Epithelial cell of alveolus of lung (primary cell): ENCODE measurements at places on chromosomes 2 and 18. TPM values are rescaled to one million over a fixed set of nuclear protein-coding genes. Genes with fewer than 3 reads are reported as not detected.

Gene ADD2
- 0.88 and 1.4 TPM in 2 replicates for total RNA-seq

Gene MAPK4
- total RNA-seq: under 0.01 and 0.16 TPM in 2 replicates

Gene CCDC142
- 8.4 and 9.8 TPM in 2 replicates for total RNA-seq

Gene DAW1
- total RNA-seq: 0.32 and 1.8 TPM in 2 replicates

Gene PLEK
- not detected in 2 replicates for total RNA-seq

Gene NDUFS1
- total RNA-seq: 41.3 and 89.9 TPM in 2 replicates

Gene GBX2
- total RNA-seq: 0.78 TPM in 1 of 2 replicates, not detected in the other

Gene FOXI3
- total RNA-seq: not detected in 2 replicates

Gene MPP4
- 4.3 TPM in 1 of 2 replicates, not detected in the other for total RNA-seq

Gene TMEM247
- not detected in 2 replicates for total RNA-seq

Gene EPB41L3
- total RNA-seq: 19.7 and 44.6 TPM in 2 replicates

Gene CDCA7
- 9.0 and 17.3 TPM in 2 replicates for total RNA-seq

Gene AQP12A
- total RNA-seq: not detected in 2 replicates

Gene FSIP2
- 0.13 and 0.24 TPM in 2 replicates for total RNA-seq

Gene IAH1
- total RNA-seq: 71.5 and 76.7 TPM in 2 replicates

Gene LINC00305
- total RNA-seq: not detected in 2 replicates

Gene IL1A
- 0.24 and 14.7 TPM in 2 replicates for total RNA-seq

Gene PLB1
- 1.0 TPM in 1 of 2 replicates, not detected in the other for total RNA-seq

Gene SLC11A1
- 0.13 TPM in 1 of 2 replicates, not detected in the other for total RNA-seq

Gene TFCP2L1
- total RNA-seq: 0.13 and 0.16 TPM in 2 replicates

Gene EPHA4
- 6.8 and 15.4 TPM in 2 replicates for total RNA-seq

Gene HMSD
- total RNA-seq: 0.16 and 0.78 TPM in 2 replicates

Gene GPAT2
- 0.08 and 4.9 TPM in 2 replicates for total RNA-seq

Gene DHRS9
- total RNA-seq: 0.24 and 0.65 TPM in 2 replicates

Gene SCN3A
- under 0.01 TPM in 1 of 2 replicates, not detected in the other for total RNA-seq

Gene ADRA2B
- not detected in 2 replicates for total RNA-seq

Gene B3GNT7
- 0.80 and 1.3 TPM in 2 replicates for total RNA-seq
